NCI-H345 (cell line): ENCODE measurements at places on chromosomes 5 and 9.
A peak's percentile ranks its signal among the peaks of the same experiment; 100 is the strongest.

- no peak for DNase-seq
Observed at GRCh38 chr5:156675395-156675794, 174.7 kb upstream of the PPP1R2B start.

DNA sequence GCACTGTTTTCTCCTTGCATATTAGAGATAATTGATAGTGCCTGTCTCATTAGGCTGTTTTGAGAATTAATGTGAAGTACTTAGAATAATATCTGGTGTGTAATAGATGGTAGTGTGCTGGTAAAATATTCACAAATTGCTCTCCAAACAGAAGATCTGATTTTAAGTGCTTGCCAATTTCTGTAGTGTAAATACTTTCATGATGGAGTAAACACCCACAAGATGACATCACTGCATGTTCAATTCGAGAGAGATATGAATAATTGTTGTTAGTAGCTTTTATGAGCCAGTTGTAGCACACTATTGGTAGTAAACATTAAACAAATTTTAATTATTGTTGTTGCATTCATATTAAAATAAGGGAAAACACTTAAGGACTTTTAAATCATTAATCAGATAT is 392.3 kb upstream of the RIOK2 start:
- DNase-seq = no peak

- peak; percentile 35 for DNase-seq
Observed at GRCh38 chr5:43514471-43514815, 505 bp downstream of the C5orf34 start.

DNA sequence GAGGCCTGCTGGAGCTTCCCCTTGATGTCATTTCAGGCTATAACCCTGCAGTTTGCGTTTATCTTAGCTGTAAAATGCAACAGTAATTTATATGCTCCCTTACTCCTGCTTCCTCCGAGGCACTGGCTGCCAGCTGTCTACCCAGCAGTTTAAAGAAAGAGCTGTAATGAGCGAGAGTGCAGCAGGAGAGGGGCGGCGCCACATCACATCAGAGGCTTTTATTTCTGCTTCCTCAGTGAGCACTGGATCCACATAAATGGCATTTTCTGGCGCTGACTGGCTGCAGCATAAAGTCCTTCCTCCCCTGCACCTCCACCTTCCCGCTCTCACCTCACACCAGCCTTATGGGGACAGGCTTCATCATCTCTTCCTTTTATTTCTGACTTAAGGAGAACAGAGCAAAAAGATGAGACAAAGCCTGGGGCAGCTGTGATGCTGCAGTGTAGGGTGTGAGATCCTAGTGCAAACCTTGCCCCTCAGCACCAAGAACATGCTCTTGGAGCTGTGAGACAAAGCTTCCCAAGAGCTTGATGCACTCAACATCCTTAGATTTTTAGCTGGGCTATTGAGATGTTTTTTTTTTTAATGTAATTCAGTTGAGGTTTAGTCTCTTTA is 829.6 kb upstream of the ZNF608 start:
- peak; percentile 48 for DNase-seq

DNA sequence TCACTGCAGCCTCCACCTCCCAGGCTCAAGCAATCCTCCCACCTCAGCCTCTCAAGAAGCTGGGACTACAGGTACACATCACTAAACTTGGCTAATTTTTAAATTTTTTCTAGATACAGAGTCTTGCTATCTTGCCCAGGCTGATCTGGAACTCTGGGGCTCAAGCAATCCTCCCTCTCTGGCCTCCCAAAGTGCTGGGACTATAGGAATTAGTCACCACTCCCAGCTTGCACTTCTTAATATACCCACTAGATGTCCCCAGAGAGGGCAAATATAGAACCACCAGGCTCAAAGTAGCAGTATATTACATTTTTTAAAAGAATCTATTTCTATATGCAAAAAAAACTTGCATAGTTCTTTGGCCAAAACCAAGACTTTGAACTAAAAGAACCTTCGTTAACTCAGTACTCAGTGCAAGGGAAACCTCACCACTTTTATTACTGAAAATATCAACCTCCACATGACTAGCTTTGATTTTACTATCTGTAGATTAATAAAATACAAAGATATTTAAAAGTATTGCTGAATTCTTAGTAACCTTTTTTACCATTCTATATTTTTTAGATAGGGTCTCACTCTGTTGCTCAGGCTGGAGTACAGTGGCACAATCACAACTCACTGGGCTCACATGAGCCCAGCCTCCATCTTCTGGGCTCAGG is 25.8 kb upstream of the HSD17B3 start:
- peak; percentile 43 for DNase-seq
